Stimulated activated CD4-positive, alpha-beta T cell treated with anti-CD3 and anti-CD28 coated beads, Interleukin-1b, Interleukin-23, amount 100 ng/mL, for 4 hours (primary cell): ENCODE measurements at places on chromosomes 16 and 17.

DNA sequence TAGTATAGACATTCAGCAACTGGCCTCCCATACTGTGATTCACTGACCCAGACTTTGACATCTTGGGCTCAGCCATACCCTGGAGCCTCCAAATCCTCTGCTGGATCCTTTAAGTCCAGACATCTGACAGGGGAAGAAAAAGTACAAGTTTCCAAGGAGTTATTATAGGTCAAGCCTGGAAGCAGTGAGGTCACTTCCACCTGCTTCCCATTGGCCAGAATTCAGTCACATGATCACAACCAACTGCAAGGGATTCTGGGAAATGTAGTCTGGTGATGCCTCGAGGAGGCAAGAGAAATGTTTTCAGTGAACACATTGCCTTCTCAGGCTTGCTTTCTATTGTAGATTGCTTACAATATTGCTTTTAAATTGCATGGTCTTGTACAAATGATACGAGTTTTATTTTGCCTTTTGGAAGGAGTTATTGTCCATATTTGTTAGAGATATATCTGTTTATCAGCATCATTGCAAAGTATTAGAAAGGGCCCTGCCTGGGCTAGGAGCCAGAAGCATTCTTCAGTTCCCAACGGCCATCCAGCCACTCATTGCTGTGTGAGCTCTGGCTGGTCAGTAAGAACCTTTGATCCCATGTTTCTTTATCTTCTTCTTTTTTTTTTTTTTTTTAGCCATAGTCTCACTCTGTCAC, 696.9 kb downstream of the WWOX start:
- no peak for DNase-seq

DNA sequence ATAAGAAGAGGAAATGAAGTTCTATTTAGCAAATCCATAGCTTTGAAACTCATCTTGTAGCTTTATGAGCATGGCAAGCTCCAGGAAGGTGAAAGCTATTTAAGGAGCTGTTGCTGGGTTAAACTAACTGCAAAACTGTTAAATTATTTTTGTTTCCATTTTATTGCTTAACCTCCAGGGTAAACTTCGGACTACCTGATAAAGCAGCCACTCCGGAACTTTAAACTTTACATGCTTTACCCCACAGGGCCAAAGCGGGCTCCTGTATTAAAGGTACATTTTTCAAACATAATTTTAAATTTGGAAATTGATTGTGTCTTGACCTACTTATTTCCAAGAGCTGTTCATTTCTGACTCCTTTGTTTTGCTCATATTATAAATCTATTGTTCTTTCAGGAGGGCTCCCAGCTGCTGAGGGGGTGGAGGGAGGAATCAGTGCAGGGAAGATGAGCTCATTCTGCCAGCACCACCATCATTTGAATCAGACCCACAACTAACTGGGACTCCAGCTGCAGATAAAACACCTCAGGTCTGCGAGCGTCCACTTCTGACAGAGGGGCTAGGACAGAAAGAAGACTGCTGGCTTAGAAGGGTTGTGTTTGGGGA, 157.9 kb downstream of the IRX3 start:
- DNase-seq: no peak

DNA sequence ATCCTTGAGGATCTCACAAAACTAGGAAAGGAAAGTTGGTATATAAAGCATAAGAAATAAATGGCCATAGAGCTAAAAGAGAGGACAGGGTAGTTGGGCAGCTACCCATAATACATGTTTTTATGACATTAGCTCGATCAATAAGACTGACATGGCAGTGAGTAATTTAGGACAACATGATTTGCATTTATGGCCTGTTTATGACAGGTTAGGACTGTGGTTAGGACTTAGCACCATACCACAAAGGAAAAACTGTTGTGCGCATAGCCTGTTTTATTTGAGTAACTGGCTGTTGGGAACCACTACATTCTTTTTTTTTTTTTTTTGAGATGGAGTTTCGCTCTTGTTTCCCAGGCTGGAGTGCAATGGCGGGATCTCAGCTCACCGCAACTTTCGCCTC, 18.0 kb upstream of the TRIM37 start:
- no peak for DNase-seq

- peak; percentile 15 for DNase-seq
Observed at GRCh38 chr17:1055751-1056645, 59.1 kb downstream of the TIMM22 start.

GRCh38 chr16:86888231-86889053, 310.1 kb downstream of the FOXL1 start:
- DNase-seq: no peak

- DNase-seq: no peak
Observed at GRCh38 chr16:66906916-66907836, 11.5 kb downstream of the CDH16 start.

- no peak for DNase-seq
Observed at GRCh38 chr16:1346422-1347285, 5.0 kb downstream of the TSR3 start.

- no peak for DNase-seq
Observed at GRCh38 chr17:80145076-80146075, 1.6 kb downstream of the EIF4A3 start.

GRCh38 chr16:3980253-3981111, 100.0 kb upstream of the CREBBP start:
- no peak for DNase-seq

DNA sequence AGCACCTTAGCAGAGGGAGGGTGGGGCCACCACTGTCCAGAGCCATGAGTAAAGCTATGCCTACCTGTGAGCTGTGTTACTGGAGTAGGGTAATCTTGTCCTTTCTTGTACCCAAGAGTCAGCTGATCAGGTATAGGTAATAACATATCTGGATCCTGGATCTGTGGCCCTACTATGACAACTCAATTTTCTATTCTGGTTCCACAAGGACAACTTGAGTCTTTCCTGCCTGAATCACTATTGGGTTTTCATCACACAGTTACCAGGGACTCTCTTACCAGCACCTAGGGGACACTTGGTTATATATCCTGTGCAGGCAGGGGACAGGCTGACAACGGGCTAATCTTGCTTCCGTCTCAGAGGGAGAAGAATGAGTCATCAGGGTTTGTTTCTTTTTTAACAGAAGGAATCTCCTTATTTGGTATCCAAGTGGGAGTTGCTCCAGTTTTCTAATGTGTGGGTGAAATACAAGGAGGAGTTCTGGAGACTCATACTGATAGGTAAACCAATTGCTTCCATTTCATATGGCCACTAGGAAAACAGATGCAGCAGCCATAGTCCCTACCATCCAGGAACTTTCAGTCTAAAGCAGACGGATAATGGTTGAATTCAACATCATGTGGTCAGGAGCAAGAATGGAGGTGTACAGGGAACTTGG, 6.8 kb downstream of the ZNF267 start:
- no peak for DNase-seq

DNA sequence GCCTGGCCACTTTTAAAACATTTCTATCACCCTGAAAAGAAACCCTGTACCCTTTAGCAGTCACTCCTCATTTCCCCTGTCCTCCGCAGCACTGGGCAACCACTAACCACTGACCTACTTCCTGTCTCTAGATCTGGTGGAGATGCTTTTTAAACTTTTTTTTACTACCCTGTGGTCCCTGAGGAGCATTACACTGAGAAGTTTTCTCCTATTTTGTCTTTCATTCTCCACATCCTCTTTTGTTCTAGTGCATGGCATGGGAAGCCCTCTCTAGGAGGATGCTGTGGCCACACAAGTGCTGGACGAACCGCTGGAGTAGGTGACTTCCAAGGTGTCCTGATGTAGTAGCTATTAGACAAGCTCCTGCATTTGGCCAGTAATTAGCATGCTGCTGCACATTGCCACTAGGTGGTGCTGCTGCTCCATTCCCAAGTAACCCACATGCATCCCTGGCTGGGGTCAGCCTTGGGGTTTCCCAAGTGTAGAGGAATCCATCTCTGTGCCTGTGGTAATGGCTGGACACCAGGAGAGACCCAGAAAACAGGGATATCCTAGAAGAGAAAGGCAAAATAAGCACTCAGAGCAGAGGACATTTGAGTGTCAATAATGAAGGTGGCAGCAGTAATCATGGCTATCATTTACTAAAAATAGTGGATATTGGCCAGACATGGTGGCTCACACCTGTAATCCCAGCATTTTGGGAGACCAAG, 143.8 kb upstream of the CRHR1 start:
- DNase-seq: peak; percentile 60

- DNase-seq: no peak
Observed at GRCh38 chr16:11111150-11111549, 144.9 kb downstream of the SOCS1 start.

DNA sequence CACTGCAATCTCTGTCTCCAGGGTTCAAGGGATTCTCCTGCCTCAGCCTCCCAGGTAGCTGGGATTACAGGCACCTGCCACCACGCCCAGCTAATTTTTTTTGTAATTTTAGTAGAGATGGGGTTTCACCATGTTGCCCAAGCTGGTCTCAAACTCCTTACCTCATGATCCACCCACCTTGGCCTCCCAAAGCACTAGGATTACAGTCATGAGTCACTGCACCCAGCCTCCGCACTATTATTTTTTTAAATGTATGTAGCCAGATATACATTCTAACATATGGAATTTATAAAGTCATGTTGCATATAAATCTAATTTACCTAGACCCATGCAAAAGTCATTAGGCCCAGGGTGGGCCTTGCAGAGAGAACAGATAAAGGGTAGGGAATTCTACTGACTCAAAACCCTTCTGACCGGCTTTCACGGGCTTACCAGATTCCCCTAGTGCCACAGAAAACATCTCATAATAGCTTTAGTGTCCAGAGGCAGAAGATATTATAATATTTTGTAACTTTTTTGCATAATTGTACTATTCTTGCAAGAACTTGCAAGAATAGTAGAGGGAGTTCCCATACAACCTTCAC, 20.5 kb upstream of the HELZ start:
- DNase-seq: no peak
